ENCODE measurements at places on chromosomes 5 and 9. TPM values are rescaled to one million over a fixed set of nuclear protein-coding genes. Genes with fewer than 3 reads are reported as not detected.

CRHBP gene
- polyA plus RNA-seq: not detected

EIF4E1B gene
- polyA plus RNA-seq: not detected

OR13C4 gene
- not detected for polyA plus RNA-seq

DAB2 gene
- 0.68 TPM for polyA plus RNA-seq

DNA sequence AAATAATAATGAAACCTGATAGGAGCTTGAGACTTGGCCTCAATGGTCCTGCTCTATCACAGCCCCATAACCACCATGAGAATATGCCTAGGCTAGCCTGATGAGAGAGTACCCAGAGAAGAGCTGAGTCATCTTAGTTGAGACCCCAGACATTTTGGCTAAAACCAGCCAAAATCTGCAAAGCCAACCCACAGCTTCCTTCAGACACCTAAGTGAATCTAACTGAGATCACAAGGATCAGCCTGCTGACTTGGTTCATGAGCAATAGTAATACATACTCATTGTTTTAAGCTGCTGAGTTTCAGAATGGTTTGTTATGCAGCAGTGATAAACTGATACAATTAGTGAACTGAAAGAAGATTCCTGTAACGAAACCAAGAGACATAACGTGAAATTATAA lies 473.7 kb upstream of the PTGER4 start:
- DNase-seq: no peak

GRCh38 chr9:121852651-121853616 lies 201.5 kb downstream of the DAB2IP start:
- DNase-seq: no peak

DNA sequence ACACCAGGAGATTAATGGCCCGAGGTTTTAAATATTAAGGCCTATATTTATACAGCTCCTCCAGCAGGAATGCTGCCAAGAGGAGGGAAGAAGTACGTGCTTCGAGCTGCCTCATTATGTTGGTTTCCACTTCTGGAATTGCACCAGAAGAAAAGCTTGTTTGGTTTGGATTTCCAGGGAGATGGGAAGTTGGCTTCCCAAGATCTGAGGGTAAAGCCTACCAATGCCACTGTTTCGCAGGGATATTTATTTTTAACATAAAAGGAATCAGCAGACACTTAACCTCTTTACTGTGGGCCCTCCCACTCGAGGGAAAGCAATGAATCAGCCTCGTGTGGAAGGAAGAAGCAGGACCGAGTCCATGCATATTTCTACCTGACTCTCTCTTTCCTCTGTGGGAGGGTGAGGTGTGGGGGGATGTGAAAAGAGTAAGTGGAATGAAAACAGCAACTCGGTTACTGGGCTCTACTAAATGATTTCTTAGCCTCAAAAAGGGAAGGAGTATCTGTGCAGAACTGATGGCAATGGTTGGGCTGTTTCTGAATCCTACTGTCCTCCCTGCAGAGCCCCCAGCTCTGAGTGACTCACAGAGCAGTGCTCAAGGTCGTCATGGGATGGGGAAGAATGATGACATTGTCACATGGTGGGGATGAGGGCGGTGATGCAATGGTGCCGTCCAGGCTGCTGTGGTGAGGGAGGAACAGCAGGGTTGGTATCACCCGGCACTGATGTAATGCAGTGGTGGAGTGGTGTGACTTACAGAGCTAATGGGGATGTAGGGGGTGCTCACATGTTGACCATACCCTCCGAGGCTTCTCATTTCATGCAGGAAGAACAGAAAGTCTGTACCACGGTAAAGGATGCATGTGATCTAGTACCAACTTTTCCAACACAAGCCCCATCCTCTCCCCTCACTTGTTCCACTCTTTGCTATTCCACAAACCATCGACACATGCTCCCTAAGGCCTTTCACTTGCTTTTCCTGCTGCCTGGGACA lies 215.0 kb upstream of the PANK3 start:
- no peak for DNase-seq

DNA sequence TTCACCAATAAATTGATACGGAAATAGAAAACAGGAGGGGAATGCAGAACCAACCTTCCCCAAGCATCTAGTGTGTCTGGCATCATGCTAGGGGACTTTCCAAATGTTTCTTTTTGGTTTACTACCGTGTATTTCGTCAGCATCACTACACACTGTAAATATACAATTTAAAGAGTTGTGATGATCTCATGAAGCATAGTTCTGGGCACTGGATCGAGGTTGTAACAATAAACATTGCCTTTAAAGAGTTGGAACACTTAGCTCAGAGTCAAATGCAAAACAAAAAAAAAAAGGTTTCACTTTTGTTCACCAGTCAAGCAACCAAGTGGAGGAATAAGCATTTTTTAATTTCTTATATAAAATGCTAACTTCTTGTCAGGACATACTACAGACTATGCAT lies 2.9 kb upstream of the SCAI start:
- no peak for DNase-seq

GRCh38 chr5:120564013-120564412 lies 99.9 kb downstream of the PRR16 start:
- DNase-seq: no peak

- no peak for DNase-seq
Measured at GRCh38 chr9:120107138-120107537, 472.8 kb downstream of the CDK5RAP2 start.

DNA sequence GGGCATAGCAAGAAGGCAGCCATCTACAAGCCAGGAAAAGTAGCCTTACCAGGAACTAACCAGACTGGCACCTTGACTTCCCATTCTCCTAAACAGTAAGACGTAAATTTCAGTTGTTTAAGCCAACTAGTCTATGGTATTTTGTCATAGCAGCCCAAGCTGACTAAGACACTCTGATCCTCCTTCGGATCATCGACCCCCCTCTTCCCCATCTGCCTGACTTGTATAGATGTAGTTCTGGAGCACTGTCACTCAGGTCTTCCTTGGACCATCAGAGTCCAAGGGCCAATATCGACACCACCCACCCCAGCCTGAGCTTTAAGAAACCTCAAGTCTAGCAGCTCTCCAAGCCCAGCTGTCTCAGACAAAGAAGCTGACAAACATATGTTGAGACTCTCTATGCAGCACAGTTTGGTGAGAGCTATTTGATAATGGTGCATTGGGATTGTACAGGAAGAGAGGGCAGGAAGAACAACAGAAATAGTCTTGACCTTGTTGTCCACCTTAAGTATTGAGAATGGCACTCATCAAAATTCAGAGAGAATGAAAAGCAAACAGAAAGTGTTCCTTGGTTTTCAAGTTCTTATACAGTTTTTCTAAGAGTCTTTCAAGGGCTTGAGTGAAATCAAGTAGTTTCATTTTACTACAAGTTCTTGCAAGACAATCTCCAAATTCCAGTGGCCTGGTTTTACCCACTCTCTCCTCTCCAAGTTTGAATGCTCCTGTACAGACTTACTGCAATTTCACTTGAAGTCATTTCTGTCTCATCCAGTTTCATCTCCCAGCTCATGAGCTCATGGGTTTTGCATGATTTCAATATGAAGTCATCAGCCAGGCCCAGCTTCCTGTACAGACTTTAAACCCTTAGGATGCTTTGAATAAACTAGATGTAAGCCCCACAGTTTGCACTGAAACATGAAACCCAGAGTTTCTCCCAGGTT lies 122.3 kb upstream of the RAI14 start:
- DNase-seq: no peak

DNA sequence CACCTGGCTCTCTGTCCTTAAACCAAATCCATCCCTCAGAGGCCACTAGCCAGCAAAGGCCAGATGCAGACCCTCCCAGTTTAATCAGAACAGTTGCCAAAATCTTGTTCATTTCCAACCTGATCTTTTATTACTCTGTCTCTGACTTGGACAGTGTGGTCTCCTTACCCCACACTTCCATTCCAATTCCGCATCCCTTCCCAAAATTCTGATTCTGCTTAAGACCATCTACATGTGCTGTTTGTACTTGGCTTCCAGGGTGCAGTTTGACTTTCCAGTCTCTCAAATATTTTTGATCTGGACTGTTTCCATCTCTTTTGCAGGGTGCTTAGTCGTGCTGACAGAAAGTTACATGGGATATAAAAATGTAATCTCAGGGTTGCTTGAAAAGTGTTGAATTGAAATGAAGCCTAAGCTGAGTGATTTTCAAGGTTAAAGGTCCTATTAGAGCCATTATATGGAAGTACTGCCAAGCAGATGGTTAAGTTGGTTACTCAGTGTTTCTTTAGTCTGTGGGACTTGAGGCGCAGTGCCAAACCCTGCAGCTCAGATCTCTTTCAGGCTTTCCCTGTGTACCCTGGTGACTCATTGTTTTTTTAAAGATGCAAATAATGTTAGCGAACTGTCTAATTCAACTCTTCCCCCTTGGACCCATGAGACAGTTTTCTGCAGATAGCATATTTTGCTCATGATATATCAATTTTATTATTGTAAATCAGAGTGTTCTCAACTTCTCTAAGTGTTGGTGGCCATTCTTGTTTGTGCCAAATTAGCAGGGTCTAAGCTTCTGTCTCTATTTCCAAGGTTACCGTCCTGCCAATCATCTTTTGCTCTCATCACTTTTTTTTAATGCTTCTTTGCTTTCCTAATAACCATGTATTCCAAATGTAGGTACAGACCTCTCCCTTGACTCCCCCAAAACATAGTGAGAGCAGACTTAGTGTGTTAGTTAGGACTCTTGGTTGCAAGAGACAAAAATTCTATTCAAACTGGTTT lies 18.2 kb upstream of the DCP2 start:
- no peak for DNase-seq

DNA sequence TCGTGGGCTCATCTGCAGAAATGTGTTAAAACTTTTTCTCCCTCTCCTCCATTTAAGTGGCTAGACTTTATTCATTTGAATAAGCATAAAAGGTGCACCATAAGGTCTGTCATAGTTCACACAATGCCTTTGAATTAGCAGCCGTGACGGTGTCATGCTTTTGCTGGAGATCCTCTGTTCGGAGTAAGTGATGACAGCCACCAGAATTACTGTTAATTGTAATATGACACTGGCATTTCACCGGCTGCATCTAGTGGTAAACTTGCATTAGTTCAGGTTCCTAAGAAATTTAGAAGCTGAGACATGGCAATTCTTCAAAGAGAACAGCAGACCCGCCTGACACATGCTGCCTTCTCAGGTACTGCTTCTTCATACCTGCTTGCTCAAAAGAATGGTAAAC lies 241.7 kb downstream of the EBF1 start:
- no peak for DNase-seq

DNA sequence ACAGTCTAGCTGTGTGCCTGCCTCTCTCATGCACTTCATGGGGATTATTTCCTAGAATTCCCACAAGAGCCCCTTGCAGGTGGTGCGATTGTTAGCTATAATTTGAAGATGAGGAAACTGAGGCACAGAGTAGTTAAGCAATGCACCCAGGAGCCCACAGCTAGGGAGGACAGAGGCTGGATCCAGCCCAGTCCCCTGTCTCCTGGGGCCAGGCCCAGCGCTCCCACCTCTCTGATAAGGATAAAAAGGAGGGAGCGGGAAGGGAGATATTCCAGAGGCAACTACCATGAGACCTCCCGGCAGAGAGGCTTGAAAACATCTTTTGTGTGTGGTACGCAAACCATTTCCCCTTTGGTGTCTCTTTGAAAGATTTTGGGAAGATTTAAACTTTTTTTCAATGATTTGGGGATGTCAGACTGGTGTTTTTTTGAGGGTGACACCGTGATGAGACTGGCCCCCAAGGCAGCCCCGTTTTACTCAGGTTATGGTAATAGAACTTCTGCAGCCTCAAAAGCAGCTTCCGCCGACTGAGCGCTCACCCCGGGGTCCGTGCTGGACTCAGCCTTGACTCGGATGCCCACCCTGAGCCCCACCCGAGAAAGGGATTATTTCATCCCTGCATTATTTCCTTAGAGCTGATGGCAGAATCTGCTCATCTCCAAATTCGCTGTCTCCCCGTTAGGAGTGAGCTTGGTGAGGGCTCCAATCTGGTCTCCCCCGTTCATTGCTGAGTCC lies 144.7 kb upstream of the IER5L start:
- DNase-seq: no peak

- DNase-seq: no peak
Measured at GRCh38 chr5:149355688-149356087, 2.2 kb upstream of the PCYOX1L start.

GRCh38 chr5:35182910-35183535 lies 47.3 kb downstream of the PRLR start:
- no peak for DNase-seq

DNA sequence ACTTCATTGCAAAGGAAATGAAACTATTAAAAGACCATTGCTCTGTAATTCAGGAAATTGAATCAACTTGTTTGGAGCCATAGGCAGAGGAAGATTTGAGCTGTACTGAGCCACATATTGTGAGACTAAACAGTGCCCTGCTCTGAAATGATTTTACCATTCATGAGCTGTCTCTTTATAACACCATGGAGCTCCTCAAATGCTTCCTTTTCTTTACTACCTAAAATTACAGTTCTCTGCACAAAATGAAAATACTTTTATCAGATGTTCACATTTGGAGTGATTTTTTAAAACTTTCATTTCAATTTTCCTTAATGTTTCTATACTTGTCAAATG lies 97.9 kb downstream of the NLN start:
- no peak for DNase-seq

- no peak for DNase-seq
Measured at GRCh38 chr5:158679221-158679641, 420.5 kb downstream of the EBF1 start.

Data from CD8-positive, alpha-beta memory T cell (primary cell).